ENCODE measurements at places on chromosomes 4 and X. TPM values are rescaled to one million over a fixed set of nuclear protein-coding genes. Genes with fewer than 3 reads are reported as not detected.
A peak's percentile ranks its signal among the peaks of the same experiment; 100 is the strongest.

GRCh38 chr4:182854466-182854865, 62.7 kb downstream of the DCTD start:
- DNase-seq, result no peak

LUZP4 gene
- total RNA-seq, result not detected

DNA sequence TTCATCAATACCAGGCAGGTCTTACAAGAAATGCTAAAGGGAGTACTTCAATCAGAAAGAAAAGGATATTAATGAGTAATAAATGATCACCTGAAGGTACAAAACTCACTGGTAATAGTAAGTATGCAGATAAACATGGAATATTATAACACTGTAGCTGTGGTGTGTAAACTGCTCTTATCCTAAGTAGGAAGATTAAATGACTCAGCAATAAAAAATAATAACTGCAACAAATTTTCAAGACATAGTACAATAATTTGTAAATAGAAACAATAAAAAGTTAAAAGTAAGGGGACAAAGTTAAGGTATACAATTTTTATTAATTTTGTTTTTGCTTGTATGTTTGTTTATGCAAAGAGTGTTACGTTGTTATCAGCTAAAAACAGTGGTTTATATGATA, 43.7 kb upstream of the DACH2 start:
- DNase-seq, result no peak

GRCh38 chr4:138646383-138646782, 369.2 kb upstream of the NOCT start:
- no peak for DNase-seq

DNA sequence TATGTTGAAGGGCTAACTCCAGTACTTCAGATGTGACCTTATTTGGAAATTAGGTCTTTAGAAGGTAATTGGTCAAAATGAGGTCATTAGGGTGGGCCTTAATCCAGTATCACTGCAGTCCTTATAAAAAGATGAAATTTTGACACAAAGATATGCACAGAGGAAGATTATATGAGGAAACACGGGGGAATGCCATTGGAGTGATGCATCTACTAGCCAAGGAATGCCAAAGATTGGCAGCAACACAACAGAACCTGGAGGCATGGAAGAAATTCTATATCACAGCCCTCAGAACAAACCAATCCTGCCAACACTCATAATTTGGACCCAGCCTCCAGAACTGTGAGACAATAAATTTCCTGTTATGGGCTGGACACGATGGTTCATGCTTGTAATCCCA, 17.6 kb downstream of the TRIM61 start:
- no peak for DNase-seq

DNA sequence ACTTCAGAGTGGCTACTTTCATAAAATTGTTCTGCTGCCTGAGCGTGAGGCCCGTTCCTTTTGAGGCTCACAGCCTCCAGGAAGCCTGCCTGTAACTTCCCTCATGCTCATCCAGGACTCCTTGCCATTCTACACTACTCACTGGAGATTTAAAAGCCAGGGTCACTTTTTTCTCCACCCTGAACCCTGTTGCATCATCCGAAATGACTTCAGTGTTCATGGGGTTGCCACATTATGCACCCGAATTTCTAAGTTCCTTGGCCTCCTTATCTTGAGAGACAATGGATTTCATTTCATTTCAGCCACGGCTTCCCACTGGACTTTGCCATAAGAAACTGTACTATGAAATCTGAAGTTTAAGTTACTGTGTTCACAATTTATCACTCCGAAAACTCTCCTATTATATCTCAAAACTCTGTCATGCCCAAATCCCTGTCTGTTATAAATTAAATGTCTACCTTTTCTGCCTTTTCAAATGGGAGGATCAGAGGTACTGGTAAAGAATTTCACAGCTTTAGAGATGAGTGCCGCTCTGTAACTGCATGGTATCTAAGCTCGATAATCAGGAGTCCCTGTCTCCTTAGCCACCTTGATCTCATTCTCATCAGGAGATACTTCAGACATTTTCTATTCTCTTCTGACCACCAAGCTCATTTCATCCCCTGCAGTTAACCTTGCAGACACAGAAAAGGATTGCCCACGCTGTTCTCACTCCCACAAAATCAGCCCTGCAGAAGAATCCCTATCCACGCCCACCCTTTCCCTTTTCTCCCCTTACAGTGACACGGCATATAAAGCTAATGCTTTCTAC, 59.9 kb downstream of the TRIML1 start:
- DNase-seq, result no peak

DNA sequence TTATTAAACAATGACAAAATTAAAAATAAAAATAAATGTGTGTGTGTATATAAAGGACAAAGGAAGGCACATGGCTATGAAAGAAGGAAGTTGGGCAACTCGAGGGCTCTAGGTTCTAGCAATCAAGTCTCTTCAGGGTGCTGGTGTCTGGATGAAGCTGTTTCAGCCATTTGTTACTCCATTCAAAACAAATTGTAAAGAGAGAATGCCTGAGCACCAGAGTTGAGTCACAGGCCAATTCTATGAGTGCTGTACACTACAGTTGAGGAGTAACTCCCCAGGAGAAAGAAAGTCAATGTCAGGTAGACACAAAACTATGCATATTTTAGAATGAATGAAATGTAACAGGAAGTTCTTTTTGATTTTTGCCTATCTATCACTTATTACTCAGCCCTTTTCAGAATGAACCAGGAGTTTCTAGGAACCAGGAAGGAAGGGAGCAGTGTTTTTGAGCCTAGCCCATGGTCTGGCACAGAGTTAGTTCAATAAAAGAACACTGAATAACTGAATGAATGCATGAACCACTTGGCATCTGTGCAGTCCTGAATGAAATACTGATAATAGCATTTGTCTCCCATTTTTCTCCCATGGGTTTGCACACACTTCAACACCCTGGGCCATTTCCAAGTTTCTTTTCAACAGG, 151.7 kb upstream of the CPEB2 start:
- DNase-seq, result no peak

- peak; percentile 38 for DNase-seq
Observed at GRCh38 chrX:149512225-149512885, 7.2 kb upstream of the IDS start.

DNAAF6 gene
- total RNA-seq, result not detected

TMSB15A gene
- total RNA-seq, result not detected

- DNase-seq, result no peak
Observed at GRCh38 chrX:68461093-68461492, 27.8 kb upstream of the OPHN1 start.

GRCh38 chr4:52726826-52727580, 24.2 kb downstream of the ERVMER34-1 start:
- no peak for DNase-seq

ARHGEF38 gene
- not detected for total RNA-seq

GRCh38 chrX:44080083-44080482, 106.9 kb upstream of the NDP start:
- DNase-seq, result no peak

DNA sequence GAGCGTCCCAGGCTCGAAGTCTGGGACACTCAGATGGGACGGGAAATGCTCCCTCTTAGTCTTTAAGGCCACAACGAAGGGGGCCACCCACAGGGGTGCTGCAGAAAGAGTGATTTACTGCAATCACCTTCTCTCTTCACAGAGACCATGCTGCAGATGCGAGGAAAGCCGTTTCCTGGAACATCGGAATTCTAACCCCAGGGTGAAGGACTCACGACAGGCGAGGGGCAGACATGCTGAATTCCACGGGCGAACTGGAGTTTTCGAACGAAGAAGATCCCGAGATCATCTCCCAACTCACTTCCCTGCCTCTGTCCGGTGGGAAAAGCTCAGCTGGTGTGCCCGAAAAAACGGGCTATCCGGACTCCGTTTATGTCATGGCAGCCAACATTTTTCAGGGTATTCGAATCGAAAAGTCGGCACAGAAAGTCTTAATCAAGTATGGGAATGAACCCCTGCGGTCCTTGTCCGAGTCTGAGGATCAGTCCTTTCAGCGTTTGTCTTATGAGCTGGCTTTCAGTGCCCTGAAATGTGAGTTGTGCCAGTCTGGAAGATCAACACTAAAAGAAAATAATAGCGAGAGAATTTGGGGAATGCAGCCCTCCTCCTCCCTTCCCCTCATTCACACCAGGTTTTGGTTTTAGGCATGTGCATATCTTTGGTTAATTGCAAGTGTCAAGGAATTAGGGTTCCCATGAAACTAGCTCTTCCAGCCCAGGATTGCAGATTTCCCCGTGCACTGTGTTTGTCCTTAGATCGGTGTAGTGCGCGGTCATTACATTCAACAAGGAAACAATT, 905 bp downstream of the NSUN7 start:
- DNase-seq, result no peak

FGF5 gene
- 0.16 TPM for total RNA-seq

DNA sequence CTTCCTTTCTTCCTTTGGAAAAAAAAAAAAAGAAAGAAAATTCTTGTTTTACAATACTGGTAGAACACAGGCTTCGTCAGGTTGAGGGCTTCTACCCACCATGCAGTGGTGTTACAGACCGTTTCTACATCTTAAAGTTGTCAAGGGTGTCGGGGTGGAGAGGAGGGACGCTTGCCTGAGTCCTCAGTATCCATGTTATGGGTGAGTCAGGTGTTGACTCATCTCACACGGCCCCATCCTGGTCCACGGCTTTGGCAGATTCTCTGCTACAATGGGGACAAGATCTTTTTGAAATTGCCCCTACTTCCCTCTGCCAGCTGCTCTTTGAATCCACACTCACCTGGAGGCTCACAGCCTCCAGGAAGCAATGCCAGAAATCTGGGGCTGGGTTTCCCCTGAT, 310.3 kb upstream of the ZFP42 start:
- no peak for DNase-seq

- DNase-seq, result no peak
Observed at GRCh38 chr4:36392916-36393315, 111.5 kb downstream of the DTHD1 start.

- no peak for DNase-seq
Observed at GRCh38 chrX:41868392-41868977, 54.9 kb downstream of the CASK start.

DNA sequence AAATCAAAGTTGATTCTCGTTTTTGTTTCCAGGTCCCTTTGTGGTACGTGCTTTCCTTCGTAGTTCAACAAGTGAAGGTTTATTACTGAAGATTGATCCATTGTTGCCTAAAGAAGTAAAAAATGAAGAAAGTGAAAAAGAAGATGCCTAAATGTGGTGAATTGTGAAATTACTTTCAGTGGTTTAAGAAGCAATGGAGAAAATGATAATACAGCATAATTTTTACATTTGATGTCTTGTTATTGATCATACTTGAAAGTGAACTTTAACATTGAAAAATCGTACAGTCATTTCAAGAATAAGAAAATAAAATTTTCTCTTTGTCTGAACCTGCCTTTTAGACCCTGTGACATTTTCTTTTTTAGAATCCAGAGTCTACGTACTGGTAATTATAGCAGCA, 89.8 kb downstream of the MRPL1 start:
- DNase-seq, result no peak

ERVMER34-1 gene
- 6.8 TPM for total RNA-seq

TBX22 gene
- not detected for total RNA-seq

GRCh38 chr4:15457406-15458201, 12.1 kb upstream of the CC2D2A start:
- no peak for DNase-seq

- no peak for DNase-seq
Observed at GRCh38 chr4:37816719-37817118, 9.8 kb upstream of the PGM2 start.

- peak; percentile 4 for DNase-seq
Observed at GRCh38 chrX:314781-315595, 3.6 kb downstream of the GTPBP6 start.

SYP gene
- 2.7 TPM for total RNA-seq

LDB2 gene
- total RNA-seq, result 38.7 TPM

FAM50A gene
- total RNA-seq, result 38.6 TPM

DNA sequence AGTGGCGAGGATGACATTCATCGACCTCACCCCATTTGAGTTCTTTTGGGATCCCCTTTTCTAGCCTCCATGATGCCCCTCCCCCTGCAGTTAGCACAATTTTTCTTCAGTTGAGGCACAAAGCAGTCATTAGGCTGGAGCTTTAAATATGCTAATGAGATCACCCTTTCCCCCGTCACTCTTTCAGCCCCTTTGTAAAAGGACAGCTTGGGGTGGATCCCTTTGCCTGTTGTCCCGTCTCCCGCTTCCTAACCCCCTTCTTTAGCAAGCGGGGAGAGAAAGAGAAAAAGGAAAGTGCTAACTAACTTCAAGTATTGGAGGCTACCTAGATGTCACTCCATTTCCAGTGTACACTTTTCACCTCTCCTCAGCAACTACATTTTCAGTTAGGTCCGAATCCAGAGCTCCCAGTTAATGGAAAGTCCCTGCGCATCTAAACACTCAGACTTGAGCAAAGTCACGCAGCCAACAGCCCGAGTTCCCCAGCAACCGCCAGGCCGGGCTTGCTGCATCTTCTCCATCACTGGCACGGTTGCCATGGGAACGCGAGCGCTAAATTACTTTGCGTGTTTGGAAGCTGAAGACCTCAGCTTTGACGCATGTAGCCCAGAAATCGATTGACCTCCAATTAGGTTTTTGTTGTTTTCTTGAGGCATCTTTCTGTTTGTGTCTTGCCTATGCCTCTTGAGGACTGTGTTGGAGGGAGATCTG, 76.8 kb downstream of the RTL5 start:
- no peak for DNase-seq

DOCK11 gene
- total RNA-seq, result 2.5 TPM

- no peak for DNase-seq
Observed at GRCh38 chr4:94278781-94279180, 63.9 kb downstream of the HPGDS start.

TMPRSS11B gene
- not detected for total RNA-seq

DNA sequence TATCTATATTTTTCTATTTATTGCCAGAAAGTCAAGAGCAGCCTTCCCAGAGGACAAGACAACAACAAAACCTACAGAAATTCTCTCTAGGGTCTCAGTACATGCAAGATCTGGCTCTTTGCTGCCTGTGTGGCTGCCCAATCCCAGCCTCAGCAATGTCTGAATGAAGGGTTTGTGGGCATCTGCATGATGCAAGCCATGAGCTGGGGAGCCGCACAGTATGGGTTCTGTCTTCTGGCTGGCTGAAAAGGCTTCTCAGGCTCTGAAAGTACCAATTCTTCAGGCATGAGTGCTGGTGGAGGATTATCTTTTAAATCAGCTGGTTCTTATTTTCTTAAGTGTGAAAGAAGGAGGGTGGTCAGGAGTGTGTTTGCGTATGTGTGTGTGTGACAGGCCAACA, 104.6 kb downstream of the PDGFRA start:
- no peak for DNase-seq

DNA sequence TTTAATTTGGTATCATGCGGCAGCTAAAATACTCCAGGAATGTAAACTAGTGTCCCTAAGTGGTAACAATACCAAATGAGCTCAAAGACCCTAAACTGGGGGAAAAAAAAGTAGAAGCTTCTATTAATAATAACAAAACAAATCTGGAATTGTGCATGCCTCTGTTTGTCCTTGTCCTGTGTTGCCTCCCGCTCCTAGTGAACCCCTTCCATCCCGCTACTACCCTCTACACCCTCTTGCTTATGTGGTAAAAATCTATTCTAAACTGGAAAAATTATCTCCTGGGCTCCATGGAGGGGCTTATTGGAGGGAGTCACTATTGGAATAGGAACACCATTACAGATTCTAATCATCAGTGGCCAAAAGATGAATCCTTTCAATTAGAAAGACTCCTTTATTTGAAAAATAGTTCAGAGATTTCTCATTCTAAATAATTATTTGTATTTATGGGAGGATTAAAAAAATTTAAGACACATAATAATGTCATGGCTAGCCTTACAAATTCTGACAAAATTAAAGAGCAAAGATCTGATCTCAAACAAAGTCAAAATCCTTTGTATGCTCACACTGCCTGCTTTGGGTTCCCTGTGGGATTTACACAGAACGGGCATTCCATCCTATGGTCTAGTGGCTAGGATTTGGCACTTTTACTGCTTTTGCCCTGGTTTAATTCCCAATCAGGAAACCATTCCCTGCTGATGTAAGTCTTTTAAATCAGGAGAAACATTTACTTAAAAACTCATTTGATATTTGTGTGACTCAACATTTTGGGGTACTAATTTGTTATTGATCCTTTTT, 34.7 kb upstream of the FMR1 start:
- no peak for DNase-seq
